NCI-H526 (cell line): ENCODE measurements at places on chromosomes 12 and 14.
A peak's percentile ranks its signal among the peaks of the same experiment; 100 is the strongest.

GRCh38 chr14:103127356-103127755 lies 4.1 kb downstream of the TNFAIP2 start:
- DNase-seq: no peak

GRCh38 chr12:93098077-93098476 lies 169.0 kb upstream of the EEA1 start:
- peak; percentile 73 for DNase-seq

GRCh38 chr12:57610554-57611107 lies 604 bp upstream of the ARHGEF25 start:
- no peak for DNase-seq

GRCh38 chr12:113302886-113303640 lies 31.8 kb downstream of the SLC8B1 start:
- DNase-seq: no peak

DNA sequence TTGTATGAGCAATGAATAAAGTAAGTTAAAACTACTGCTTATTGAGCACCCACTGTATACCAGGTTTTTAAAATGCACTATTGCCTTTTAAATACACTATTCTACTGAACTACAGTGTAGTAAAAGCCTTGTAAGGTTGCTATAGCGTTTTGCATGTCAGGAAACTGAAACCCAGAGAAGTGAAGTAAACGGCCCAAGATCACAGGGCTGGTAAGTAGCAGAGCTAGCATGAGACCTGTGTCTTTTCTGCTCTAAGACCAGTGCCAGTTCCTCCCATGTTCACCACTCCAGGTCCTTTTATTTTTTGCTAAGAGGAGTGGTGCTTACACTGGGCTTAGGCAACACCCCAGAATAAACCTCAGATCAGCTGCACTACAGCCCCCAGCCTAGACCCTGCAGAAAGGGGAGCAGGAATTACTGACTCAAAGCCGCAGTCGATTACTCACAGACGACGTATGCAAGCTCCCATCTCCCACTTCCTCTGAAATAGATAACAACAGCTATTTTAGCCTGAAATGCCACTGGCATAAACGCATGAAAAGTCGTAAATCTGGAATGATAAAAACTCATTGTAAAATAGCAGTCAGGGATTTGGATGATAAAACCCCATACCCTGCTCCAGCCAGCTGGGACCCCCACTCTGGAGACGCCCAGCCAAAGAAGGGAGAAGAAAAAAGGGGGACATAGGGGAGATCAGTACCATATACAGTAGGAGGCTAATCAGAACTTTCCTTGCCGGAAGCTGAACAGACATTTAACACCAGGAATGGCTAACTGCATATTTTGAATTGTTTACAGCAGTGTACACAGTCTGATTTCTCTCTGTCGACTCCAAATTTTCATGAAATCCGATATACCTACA lies 108.3 kb downstream of the NUAK1 start:
- DNase-seq: no peak

- no peak for DNase-seq
Measured at GRCh38 chr12:127640181-127640886, 626.6 kb upstream of the TMEM132C start.

- peak; percentile 66 for DNase-seq
Measured at GRCh38 chr12:8033153-8034044, 883 bp downstream of the FOXJ2 start.

GRCh38 chr14:92645841-92646478 lies 102.5 kb downstream of the LGMN start:
- DNase-seq: no peak

GRCh38 chr12:72359416-72359815 lies 87.2 kb downstream of the TRHDE start:
- DNase-seq: no peak

GRCh38 chr12:90831712-90832111 lies 123.3 kb downstream of the CCER1 start:
- DNase-seq: no peak

DNA sequence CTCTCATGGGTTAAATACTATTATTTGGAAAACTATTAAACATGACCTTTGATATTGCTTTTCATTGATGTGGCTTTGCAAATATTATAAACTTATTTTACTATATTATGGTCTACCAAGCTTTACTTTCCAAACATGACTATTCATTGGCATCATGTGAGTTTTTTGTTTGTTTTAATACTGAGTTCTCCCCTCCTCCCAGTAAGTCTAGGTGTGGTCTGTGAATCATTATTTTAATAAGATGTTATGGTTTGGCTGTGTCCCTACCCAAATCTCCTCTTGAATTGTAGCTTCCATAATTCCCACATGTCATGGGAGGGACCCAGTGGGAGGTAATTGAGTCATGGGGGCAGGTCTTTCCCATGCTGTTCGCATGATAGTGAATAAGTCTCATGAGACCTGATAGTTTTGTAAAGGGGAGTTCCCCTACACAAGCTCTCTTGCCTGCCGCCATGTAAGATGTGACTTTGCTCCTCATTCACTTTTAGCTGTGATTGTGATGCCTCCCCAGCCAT lies 80.0 kb downstream of the BORCS5 start:
- no peak for DNase-seq

DNA sequence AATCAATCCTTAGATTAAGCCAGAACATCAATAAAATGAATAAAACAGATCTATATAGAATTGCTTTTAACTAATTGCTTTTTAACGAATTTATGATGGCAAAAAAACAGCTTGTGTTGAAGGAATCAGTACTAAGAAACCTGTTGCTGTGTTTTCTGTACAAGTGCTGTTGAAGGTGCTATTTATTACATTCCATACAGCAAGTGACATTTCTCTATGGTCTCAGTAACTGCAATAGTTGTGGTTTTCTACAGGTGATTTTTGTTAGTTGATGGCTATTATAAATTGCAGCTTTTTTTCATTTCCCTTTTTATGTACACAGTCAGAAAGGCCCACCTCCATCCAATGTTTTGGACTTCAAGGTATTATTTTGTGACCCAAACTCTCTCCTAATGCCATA lies 56.6 kb downstream of the SLC2A13 start:
- no peak for DNase-seq

- no peak for DNase-seq
Measured at GRCh38 chr12:48422060-48422459, 50.3 kb upstream of the ANP32D start.

DNA sequence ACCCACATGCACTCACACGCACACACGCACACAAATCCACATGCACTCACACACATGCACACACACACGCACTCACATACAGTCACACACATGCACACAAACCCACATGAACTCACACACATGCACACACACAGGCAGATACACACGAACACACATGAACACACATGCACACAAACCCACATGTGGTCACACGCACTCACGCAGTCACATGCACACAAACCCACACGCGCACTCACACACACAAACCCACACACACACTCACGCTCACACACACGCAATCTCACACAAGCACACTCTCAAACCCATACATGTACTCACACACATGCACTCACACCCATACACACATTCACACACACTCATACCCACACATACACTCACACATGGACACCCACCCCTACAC lies 61.5 kb downstream of the GALNT9 start:
- no peak for DNase-seq

- DNase-seq: no peak
Measured at GRCh38 chr12:7158781-7159609, 28.8 kb downstream of the CLSTN3 start.

- DNase-seq: no peak
Measured at GRCh38 chr14:103724116-103724515, 8.5 kb downstream of the ZFYVE21 start.

DNA sequence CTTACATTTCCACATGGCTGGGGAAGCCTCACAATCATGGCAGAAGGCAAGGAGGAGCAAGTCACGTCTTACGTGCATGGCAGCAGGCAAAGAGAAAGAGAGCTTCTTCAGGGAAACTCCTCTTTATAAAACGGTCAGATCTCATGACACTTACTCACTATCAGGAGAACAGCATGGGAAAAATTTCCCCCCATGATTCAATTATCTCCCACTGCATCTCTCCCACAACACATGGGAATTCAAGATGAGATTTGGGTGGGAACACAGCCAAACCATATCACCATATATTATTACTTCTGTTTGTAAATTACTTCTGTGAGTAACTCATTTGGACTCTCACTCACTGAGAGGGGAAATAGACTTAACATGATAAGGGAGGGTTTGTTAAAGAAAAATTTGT lies 1496.8 kb upstream of the TMEM132C start:
- no peak for DNase-seq

DNA sequence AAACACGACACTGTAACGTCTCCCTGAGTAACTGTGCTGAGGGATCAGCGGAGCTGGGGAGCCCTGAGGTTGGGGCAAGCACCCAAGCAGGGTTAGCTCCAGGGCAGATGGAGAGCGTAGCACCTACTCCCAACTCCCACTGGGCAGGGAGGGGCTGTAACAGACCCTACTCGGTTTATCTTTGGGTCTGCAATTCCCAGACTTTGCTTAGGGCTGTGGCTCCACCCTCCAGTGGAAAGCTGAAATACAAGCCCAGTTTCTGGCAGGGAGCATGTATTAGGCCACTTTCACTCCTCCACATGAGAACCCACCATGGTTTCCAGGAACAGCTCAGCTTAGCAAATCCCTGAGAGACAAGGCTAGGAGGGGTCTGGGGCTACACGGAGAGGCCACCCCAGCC lies 17.3 kb upstream of the TC2N start:
- no peak for DNase-seq

GRCh38 chr12:34606749-34607519 lies 584.6 kb downstream of the ALG10 start:
- DNase-seq: no peak

DNA sequence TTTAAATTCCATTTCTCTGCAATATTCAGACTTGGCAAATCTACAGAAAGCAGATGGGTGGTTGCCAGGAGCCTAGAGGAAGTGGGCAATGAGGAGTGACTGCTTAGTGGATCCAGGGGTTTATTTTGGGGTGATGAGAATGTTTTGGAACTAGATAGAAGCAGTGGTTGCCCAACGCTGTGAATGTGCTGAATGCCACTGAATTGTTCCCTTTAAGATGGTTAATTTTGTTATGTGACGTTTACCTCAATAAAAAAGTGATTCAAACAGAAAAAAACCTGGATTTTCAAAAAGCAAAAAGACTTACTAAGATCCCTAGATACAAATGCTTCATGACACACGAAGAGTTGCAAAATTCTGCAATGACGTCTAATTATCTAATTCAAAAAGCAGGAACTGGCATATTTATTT lies 34.2 kb downstream of the DAO start:
- no peak for DNase-seq

DNA sequence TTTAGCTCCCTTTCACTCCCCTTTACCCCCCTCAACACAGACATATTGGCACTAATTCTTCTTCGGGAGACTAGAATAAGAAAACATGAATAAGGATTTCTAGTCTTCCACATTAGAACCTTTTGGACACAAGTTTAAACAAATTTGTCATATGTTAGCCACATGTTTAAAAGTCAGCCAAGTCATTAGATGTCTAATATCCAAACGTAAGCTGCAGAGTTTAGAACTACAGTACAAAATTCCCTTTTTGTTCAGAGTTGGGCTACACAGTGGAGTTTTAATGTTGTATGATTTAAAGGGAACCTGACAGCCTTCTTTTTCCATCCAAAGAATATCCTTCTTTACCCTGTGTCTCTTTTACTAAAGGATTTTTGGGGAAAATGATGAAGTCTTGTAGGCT lies 79.8 kb downstream of the PDE6H start:
- DNase-seq: no peak

- no peak for DNase-seq
Measured at GRCh38 chr12:91441246-91441645, 258.6 kb upstream of the DCN start.
